IgD-negative memory B cell (primary cell): ENCODE measurements at places on chromosomes 12 and 14. TPM values are rescaled to one million over a fixed set of nuclear protein-coding genes. Genes with fewer than 3 reads are reported as not detected.

Gene TMEM119
- 0.33 TPM for polyA plus RNA-seq

Gene LTBR
- not detected for polyA plus RNA-seq

Gene TMEM132C
- not detected for polyA plus RNA-seq

Gene ANKRD33
- not detected for polyA plus RNA-seq

Gene RNASE1
- polyA plus RNA-seq: not detected

Gene RPS6KL1
- polyA plus RNA-seq: 1.4 TPM

Gene TNFAIP2
- not detected for polyA plus RNA-seq

Gene ANKS1B
- not detected for polyA plus RNA-seq

Gene RERGL
- not detected for polyA plus RNA-seq

Gene ADCY4
- polyA plus RNA-seq: 0.75 TPM

Gene OR6C2
- not detected for polyA plus RNA-seq

Gene RACGAP1
- polyA plus RNA-seq: 13.7 TPM

Gene OTOGL
- not detected for polyA plus RNA-seq

Gene JPH4
- polyA plus RNA-seq: 0.15 TPM

Gene HVCN1
- 441 TPM for polyA plus RNA-seq

Gene NTF3
- not detected for polyA plus RNA-seq

Gene GDF3
- polyA plus RNA-seq: not detected

Gene ACVRL1
- polyA plus RNA-seq: not detected

Gene ZNF891
- 0.63 TPM for polyA plus RNA-seq

Gene PCED1B
- polyA plus RNA-seq: 34.0 TPM
